Fibroblast of upper back skin (primary cell): ENCODE measurements at places on chromosomes 1 and 21.

GRCh38 chr21:42459082-42459460, 37.0 kb downstream of the RSPH1 start:
- DNase-seq, result no peak

DNA sequence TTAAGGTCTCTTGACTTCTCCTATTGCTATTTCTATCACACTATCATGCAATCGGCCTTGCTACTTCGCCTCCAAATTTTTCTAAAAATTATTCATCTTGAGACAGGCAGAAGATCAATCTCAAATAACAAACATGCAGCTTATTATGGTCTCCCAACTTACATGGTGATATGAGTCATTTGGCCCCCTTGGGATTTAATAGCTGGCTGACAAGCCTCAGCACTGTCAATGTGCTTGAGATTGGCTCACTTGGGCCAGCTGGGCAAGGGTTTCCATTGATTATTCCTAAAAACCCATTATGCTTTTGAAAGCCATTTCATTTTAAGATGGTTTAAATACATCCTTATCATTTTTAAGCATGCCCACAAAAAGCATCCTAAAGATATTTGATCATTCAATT, 224.5 kb upstream of the NFIA start:
- DNase-seq, result peak; percentile 14

- no peak for DNase-seq
Observed at GRCh38 chr1:104768466-104768865, 1018.8 kb downstream of the AMY1C start.

DNA sequence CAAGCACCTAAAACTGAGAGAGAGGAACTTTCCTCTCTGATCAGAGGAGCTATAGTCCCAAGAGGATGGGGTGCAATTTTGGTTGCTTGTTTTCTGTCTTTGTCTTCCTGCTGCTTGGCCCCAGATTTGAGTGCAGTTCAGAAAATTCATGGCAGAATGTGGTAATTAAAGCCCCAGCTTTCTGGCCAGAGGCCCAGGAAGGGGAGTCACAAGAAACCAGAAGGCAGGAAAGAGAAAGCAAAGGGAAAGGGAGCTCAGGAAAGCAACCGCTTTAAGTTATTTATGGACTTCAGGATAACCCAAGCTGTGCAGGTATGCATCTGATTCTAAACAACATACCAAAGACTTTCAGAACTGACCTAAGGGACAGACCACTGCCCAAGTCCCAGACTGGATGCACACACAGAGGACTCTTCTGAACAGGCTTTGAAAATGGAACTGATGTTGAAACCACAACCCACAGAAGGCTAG, 88.8 kb downstream of the ST3GAL3 start:
- peak; percentile 85 for DNase-seq

DNA sequence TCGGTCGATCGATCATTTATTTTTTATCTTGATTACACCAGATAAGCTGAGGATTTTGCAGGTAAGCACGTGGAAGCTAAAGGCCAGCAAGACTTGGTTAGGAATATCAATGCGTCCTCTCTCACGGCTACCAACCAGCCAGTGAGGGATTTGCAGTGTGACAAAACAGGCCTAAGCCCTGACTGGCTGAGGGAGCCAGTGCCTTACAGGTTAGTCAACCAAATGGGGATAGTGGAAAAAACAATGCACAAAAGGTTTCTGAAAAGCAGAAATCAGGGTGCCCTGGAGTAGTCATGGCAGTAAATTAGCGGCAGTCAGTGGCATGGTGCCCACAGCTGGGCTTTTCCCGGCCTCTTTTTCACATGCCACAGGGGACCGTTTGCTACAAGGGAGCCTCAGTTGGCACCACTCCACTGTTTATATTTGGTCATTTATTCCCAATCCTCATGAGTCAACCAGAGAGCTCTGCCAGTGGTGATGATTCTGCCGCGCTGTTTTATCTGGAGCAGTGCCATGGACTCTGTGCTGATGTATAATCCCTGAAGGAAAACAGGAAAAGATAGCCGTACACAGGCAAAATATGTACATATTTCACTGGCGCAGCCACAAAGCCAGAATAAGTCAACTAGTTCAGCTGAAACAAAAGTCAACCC, 167.6 kb downstream of the RHOU start:
- peak; percentile 98 for DNase-seq

- no peak for DNase-seq
Observed at GRCh38 chr1:25837262-25837875, 17.6 kb downstream of the MTFR1L start.

DNA sequence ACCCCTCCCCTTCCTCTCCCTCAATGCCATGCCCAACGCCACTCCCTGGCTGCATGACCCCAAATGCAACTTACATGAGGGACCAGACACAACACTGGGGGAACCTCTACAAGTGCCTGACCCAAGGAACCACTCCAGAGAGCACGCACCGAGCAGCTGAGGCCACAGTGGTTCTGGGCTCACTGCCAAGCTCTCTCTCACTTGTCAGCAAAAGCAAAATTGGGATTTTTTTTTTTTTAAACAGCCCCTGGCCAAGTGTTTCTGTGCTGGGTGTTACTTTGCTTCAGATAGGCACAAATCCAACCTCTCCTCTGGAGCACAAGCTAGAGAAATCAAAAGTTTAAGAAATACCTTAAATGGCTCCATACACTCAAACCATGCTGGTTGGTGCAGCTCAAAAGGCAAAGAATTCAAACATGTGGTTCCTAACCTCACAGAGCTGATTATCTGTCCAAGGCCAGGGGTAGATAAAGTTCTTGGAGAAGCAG, 363.0 kb downstream of the SETD4 start:
- DNase-seq, result peak; percentile 72

GRCh38 chr1:209335178-209335577, 248.3 kb upstream of the CAMK1G start:
- peak; percentile 40 for DNase-seq

GRCh38 chr1:47967864-47968555, 29.2 kb downstream of the TRABD2B start:
- DNase-seq, result no peak

DNA sequence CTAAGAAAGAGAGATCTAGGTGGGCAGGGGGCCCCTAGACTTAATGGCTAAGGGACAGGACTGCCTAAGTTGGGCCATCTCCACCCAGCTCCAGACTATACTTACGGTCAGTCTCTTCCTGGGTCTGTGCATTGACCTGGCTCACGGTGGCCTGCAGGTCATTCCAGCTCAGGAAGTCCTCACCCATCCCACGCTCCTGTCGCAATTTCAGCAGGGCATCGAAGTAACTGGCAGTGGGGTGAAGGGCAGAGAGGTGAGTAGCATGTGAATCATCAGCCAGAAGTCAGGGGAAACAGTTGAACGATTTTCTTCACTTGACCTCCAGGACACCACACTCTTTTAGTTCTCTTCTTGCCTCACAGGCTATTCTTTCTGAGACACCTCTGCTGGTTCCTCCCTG, 20.5 kb downstream of the IQGAP3 start:
- no peak for DNase-seq

DNA sequence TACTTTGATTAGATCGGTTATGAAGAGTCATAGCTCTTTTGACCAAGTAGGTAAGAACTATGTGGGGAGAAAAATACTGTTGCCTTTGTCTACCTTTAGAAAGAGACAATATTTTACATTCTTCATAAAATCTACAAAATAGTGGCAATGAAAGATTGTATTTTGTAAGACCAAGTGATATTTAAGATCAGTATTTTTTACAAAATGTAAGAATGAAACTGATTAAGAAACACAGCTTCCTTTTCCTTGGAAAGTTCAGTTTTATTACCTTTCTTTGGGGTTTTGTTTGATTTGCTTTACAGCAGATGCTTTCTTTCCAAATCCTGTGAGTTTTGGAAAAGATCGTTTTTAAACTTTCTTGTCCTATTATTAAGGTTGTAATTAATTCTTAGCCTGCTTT, 69.8 kb downstream of the SLC35A3 start:
- DNase-seq, result no peak

- DNase-seq, result peak; percentile 36
Observed at GRCh38 chr1:172883844-172884243, 166.9 kb downstream of the TNFSF18 start.

DNA sequence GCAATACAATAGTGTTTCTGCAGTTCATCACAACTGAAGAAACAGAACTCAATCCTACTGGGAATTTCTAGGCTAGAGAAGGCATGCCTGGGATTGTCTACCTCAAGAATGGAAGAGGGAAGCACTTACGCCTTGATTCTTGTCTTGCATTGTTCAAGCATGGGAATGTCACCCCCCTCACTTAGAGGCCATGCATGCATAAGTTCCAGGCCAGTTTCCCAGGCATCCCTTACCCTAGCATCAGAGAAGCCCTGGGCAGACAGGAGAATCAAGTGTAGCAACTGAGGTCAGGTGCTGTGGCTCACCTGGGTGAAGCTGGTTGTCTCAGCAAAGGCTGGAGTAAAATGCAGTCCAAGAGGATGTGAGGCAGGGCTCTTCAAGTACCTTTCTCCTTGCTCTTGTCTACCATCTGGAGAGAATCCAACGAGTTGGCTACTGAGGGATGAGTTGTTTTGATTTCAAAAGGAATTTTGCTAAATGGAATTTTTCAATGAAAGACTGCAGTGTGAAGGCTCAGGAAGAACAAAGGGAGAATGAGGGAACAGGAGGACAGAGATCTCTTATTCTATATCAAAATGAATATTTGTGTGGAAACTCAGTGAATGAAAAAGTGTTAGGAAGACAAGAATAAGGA, 174.3 kb downstream of the NEK7 start:
- DNase-seq, result peak; percentile 59

DNA sequence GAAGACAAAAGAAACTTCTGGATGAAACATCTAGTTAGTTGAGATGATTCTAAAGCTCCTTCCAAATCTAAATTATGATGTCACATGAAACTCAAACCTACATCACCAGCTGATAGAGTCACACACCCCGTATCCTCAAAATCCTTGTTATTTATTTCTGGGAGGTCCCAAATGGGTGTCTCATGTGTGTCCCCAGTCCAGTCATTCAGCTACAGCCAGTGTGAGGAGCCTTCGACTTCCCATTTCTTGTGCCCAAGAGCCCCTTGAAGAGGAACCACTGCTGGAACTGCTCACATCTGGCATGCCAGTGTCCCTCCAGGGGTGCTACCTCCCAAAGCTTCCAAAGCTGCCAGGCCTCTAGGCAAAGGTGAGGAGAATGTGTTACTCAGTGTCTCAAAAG, 32.5 kb upstream of the KCNA3 start:
- DNase-seq, result no peak

DNA sequence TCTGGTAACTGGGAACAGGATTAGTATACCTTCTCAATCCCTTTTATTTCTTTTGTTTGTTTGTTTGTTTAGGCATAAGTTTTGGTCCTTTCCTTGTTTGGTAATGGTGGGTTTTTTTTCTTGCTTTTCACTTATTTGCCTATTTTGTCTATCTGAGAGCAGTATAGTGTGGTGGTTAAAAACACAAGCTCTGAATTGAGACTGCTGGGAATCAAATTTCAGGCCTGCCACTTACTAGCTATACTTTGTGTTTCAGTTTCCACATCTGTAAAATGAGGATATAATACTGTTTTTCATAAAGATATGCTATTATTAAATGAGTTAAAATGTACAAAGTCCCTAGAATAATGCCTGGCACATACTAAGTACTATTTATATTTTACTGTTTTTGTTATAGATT, 81.6 kb upstream of the IVNS1ABP start:
- DNase-seq, result no peak
